ENCODE measurements at places on chromosomes 2 and 18.

GRCh38 chr2:13201924-13202323, 485.2 kb downstream of the TRIB2 start:
- no peak for DNase-seq

GRCh38 chr18:31511098-31511497, 13.1 kb downstream of the DSG2 start:
- no peak for DNase-seq

GRCh38 chr2:216179015-216179414, 69.9 kb downstream of the XRCC5 start:
- no peak for DNase-seq

DNA sequence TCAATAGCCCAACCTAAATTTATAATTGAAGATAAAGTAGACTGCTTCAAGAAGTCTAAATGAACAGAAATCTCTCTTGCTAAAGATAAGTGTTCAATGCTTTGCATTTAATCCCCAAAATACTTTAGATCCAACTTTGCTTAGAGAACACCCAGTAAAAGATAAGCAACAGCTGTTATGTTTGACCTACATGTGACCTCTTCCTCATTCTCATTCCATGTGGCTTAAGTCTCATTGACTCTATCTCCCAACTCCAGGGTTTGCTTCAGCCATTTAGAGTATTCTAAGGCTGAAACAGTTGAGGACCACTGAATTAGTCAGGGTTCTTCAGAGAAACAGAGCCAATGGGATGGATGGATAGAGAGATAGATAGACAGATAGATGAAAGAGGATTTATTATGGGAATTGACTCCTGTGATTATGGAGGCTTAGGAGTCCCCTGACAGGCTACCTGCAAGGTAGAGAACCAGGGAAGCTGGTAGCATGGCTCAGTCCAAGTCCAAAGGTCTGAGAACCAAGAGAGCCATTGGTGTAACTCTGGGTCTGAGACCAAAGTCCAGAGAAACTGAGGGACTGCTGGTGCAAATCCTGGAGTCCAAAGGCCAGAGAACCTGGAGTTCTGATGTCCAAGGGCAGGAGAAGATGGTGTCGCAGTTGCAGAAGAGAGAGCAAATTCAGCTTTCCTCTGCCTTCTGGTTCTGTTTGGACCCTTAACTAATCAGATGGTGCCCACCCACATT, 32.1 kb downstream of the CRYGD start:
- no peak for DNase-seq

DNA sequence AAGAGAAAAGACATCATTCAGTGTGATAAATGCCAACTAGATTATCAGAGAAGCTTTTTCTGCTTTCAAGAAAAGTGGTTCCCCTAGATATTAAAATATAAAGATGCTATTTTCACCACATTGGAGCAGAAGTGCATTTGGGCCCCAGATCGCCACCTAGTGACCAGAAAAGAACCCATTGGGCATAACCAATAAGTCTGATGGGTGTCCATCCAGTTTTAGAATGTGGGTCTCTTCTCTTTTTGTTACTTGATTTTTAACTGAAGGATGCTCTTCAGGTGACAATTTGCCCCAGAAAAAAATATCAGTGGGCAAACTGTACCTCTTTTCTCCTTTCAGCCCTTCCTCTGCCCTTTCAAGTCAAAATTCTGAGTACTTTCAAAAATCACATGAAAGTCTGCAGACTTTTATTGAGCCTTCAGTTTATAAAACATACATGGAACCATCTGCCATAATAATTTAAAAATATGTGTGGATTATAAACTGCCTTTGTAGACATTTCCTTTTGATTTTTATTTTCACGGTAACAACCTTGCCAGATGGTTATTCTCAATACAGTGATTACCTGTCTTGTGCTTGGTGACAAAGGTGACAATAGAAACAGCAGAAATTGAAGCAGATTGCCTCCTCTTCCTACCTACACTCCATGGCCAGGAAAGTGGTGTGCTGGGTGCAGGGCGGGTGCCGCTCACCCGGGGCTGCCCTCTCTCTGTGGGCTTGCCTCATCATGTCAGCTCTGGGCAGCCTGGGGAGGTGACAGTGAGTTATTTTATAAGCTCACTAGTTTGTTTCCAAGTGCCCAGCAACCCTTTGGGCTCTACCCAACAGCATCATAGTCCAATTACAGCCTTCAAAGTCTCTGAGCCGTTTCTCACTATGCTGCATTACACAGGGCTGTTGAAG, 124.5 kb downstream of the DCDC2C start:
- no peak for DNase-seq

DNA sequence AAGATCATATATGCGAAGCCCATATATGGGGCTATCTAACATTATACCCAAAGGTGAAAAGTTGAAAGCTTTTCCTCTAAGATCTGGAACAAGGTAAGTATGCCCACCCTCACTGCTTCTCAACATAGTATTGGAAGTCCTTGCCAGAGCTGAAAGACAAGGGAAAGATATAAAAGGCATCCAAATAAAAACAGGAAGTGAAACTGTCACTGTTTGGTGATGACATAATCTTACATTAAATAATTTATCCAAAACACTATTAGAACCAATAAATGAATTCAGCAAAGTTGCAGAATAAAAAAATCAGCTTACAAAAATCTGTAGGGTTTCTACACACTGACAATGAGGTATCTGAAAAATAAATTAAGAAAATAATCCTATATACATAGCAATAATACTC, 205.8 kb downstream of the INSIG2 start:
- no peak for DNase-seq

DNA sequence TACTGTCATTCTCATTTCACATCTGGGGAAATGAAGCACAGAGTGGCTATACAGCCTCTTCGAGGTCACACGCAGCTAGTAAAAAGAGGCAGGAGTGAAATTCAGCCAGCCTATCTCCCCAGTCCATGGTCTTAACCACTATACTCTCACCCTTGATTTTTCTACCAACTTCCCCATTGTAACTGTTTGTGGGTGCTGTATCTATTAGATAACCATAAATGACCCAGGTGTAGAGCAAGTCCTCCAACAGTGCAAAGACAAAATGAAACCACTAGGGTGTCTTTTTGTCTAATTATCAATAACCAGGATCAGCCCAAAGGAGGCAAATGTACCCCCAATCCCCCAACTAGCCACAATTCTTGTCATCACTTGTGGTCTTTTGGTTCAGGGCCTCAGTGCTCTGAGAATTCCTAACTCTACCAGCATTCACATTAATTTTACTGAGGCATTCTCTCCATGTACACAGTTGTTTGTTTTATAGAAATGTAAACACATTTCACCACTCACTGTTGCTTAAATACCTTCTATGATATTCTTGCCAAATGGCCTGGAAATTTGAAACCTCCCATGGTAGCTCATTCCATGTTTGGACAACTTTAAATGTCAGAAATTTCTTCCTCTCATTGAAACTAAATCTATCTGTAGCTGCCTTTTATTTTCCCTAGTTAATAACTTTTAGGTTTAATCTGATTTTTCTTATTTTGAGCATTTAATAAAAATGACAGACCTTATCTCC, 58.7 kb downstream of the SLC40A1 start:
- no peak for DNase-seq

GRCh38 chr2:139798391-139798790, 1018.2 kb upstream of the NXPH2 start:
- no peak for DNase-seq
